ENCODE measurements at places on chromosomes 1 and 21.
A peak's percentile ranks its signal among the peaks of the same experiment; 100 is the strongest.

DNA sequence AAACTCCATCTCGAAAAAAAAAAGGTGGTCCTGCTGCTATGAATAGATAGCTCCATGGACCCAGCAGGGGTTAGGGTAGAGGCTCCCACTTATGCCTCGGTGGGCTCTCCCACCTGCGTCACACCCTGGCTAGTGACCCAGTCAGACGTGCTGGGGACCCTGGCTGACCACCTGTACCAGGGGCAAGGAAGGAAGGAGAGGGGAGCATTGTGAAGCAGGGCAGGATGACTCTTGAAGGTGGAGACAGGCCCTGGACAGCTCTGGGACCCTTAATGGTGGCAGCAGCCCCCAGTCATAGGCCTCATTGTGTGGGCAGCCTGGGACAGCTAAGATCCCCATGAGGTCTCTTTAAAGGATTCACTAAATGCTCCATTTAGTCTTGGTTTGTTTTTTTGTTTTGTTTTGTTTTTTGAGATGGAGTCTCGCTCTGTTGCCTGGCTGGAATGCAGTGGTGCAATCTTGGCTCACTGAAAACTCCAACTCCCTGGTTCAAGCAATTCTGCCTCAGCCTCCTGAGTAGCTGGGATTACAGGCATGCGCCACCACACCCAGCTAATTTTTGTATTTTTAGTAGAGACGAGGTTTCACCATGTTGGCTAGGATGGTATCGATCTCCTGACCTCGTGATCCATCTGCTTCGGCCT is 10.4 kb upstream of the SNAPIN start:
- no peak for DNase-seq

- DNase-seq, result no peak
Measured at GRCh38 chr1:41174170-41174569, 67.9 kb downstream of the SCMH1 start.

DNA sequence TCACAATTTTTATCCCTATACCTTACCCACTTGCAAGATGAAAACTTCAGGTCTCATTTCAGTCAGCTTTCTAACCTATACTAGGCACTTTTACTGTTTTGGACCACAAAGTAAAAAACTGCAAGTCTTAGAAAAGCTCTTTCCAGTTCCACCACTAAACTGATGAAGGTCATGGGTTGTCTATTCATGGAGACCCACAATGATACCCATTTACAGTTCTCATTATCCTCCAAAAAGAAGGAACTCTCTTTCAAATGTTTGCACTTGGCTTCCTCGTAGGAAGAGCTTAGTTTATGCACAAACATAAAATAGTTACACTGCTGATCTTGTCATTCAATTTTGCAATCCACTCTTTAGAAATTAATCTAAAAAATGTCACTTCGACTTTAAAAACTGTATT is 9.3 kb downstream of the ZNF281 start:
- DNase-seq, result no peak

GRCh38 chr1:51768971-51769588 is 109.4 kb downstream of the NRDC start:
- DNase-seq, result peak; percentile 18

DNA sequence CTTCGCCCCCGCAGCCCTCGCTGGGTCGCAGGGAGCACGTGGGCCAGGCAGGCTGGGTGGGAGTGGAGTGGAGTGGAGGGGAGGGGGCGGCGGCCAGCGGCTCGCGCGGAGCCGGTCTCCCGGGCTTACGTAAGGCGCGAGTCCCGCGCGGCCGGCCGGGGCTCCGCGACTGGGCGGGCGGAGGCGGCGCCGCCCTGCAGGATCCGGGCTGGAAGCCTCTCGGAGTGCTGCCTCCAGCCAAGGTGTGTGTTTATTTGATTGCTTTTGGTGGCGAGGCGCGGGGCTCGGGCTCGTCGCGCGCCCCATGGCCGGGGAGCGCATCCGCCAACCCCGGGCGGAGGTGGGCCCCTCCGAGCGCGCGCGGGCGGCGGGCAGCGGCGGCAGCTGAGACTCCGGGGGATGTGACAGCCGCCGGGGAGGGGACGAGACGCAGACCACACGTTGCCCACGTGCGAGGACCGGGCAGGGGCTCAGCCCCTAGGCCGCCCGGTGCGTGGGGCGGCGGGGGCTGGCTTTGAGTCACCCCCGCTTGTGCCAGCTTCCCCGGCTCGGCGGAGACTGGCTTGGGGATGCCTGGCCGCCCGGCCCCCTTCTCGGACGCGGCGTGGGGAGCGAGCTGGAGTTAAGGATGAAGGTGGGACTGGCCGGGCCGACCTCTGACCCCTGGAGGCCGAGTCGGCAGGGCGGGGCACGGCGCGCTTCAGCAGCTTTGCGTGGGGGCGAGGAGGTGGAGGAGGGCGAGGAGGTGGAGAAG is 402 bp upstream of the AK4 start:
- DNase-seq, result peak; percentile 53

GRCh38 chr1:191398551-191398950 is 759.7 kb upstream of the RGS18 start:
- no peak for DNase-seq

- DNase-seq, result no peak
Measured at GRCh38 chr1:112794654-112795239, 79.6 kb upstream of the PPM1J start.

All from GDM1 (cell line).